ENCODE measurements at places on chromosomes 5 and 9.

DNA sequence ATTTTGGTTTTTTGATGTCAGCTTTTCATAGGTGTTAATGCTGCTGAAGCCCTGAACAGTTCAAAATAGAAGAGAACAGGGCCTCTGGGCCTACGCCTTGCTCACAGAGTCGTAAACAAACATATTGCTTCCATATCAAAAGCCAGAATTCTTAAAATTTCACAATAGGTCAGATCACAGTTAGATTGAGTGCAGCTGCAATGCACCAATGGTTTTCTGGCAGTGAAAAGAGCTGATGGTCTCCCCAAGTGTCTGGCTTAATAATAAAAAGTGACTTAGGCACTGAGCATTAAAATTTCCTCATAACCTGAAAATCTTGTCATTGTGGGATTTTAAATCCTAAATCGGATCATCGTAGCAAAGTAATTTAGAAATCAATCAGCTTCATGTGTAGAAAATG, 493.0 kb downstream of the CAAP1 start:
- no peak for DNase-seq

DNA sequence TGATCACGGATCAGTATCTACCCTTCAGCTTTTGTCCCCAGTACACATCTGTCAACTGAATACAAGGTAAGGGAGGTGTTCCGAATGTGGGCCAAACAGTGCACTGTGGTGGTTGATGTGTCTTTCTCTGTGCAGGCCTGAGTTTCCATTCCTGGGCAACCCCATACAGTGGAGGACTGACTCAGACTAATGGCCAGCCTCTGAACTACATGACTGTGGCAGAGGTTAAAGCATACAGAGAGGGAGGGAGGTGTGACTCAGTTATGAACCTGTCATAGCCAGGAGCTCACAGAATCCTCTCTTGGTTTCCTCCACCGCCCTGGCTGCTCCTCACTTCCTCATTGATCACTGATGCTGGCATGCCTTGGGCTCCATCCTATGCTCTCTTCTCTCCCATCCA, 136.4 kb upstream of the TAS2R1 start:
- peak; percentile 58 for DNase-seq

DNA sequence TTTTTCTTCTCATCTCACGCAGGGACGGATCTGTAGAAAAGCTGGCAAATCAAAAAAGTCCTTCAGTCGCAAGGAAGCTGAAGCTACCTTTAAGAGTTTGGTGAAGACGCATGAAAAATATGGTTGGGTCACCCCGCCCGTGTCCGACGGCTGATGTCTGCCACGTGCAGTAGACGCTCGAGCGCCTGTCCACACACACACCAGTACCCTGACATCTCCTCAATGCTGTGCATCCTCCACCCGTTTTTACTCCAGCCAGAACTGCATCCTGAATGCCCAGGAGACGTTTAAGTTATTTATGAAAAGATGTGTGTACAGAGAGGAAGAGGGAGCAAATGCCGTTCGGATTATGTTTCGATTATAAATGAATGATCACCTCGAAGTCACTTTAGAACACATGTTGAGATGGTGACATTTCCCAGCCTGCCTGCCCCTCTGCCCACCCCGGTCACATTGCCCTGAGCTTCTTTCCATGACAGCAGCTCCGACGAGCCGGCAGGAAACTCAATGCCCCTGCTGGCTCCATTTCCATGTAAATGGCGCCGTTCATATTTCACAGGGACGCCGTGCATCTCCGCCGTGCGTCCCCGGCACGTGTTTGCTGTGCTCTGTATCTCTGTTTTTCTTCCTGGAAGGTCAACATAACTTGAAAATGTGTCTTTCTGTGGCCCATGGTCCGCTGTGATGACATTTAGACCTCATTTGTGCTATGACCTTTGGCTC, 42.7 kb downstream of the UBE2QL1 start:
- no peak for DNase-seq

- no peak for DNase-seq
Observed at GRCh38 chr5:38645508-38645907, 89.1 kb upstream of the LIFR start.

DNA sequence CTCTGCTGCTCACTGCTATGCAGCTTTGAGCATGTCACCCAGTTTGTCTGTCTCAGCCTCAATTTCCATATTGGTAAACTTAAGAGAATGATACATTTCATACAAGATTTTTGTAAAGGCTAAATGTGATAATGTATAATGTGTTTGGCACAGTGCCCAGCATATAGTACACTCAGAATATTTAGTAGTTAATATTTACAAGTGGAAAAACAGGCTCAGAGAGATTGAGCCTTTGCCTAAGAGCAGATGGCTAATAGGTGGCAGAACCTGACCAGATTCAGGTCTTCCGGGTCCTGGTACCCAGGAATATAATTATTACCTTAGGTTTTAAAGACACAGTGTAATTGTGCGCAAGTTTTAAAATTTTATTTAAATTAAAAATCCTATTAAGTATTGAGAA, 46.8 kb upstream of the KIAA1958 start:
- DNase-seq: no peak

GRCh38 chr5:159800131-159800840, 116.0 kb upstream of the ADRA1B start:
- no peak for DNase-seq

- peak; percentile 21 for DNase-seq
Observed at GRCh38 chr5:140109018-140109758, 4.7 kb upstream of the PURA start.

DNA sequence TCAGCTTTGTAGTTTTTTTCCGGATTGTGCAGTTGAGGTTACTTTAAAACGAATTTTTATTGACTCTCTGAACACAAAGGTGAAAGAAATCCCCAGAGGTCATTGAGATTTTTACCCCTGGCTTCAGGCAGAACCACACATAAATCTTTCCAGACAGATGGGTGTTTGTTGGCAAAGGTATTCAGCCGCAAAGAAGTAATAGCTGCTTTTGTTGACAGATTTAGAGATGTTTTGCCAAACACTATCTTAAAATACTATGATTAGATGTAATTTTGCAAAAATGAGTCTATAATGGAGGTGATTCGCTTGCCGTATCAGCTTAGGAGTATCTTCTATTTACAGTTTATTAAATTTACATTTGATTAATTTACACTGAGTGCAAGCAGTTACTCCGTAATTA, 418.3 kb upstream of the CLINT1 start:
- DNase-seq: no peak

Measured in HT1080 (cell line).